ENCODE measurements at places on chromosomes 16 and 17. TPM values are rescaled to one million over a fixed set of nuclear protein-coding genes. Genes with fewer than 3 reads are reported as not detected.

The ERI2 gene
- total RNA-seq = 6.4 TPM

The LPO gene
- total RNA-seq = not detected

The MFAP4 gene
- 205 TPM for total RNA-seq

The EME2 gene
- 13.5 TPM for total RNA-seq

The ZACN gene
- not detected for total RNA-seq

The CCL14 gene
- 93.1 TPM for total RNA-seq

The PDE6G gene
- not detected for total RNA-seq

The TBC1D3I gene
- total RNA-seq = 1.7 TPM

DNA sequence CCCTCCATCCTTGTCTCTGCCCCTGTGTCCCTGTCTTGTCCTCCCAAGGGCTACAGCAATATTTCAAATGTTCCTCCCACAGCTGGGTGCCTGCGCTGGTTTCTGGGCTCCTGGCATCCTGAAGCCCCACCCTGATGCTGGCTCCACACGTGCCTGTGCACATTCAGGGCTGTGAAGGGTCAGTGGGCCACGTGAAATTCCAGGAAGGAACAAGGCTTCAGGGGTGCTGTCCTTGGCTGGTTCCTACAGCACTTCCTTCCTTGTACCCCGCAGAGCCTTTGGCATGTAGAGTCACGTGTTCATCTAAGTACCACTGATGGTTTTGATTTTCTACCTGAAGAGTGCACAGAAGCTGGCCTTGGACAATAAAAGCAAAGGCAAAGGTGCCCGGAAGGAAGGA, 57.7 kb upstream of the NLK start:
- no peak for DNase-seq

GRCh38 chr17:78823282-78824046, 17.1 kb downstream of the USP36 start:
- DNase-seq = no peak

DNA sequence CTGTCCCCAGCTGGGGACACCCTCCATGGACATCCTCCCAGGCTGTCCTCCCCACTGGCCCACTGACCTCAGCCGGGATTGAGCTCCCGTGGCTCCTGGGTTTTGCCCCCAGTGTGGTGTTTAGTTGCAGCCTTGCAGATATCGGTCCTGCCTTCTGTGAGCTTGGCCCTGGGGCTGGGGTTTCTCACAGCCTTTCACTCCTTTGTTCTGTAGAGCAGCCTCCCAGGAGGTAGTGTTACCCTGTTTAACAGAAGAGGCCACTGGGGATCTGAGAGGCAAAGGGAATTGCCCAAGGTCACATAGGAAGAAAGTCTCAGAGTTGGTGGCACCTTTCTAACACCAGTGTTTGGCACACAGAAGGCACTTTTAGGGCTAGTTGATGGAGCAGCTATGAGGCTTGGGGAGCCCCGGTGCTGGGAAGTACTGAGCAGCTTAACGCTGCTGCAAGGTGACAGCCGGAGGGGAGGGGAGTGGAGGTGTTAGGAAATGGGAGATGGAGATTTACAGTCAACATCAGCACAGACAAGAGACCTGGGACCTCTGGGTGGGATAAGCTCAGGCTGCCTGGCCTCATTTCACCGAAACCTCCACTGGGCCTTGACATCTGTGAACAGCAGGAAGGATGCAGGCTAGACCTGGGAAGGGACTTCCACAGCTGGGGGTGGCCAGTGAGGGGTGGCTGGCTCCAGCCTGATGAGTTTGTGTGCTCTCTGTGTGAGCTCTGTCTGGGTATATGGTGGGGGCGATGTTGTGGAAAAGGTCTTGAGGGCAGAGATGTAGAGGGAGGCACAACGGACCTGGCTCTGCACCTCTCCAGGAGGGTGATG, 26.1 kb downstream of the CACNA1G start:
- DNase-seq = no peak

GRCh38 chr17:17691468-17692263, 10.4 kb downstream of the RAI1 start:
- DNase-seq = no peak

DNA sequence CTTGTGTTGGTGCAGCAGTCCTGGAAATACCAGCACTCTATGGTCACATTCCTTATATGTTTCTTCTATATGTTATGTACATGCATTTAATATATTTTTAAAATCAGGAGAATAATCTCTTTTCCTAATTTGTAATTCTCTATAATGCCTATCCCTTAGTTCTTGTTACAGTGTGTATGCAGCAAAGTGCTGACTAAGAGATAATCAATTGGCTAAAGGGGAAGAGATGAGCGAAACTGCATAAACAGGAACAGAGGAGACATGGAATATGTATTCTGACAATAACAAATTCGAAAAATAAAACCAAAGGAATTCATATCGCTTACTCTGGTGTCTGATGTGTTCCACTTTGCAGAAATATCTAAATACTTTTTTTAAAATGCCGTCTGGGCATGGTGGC, 41.7 kb downstream of the SYNRG start:
- DNase-seq = no peak

DNA sequence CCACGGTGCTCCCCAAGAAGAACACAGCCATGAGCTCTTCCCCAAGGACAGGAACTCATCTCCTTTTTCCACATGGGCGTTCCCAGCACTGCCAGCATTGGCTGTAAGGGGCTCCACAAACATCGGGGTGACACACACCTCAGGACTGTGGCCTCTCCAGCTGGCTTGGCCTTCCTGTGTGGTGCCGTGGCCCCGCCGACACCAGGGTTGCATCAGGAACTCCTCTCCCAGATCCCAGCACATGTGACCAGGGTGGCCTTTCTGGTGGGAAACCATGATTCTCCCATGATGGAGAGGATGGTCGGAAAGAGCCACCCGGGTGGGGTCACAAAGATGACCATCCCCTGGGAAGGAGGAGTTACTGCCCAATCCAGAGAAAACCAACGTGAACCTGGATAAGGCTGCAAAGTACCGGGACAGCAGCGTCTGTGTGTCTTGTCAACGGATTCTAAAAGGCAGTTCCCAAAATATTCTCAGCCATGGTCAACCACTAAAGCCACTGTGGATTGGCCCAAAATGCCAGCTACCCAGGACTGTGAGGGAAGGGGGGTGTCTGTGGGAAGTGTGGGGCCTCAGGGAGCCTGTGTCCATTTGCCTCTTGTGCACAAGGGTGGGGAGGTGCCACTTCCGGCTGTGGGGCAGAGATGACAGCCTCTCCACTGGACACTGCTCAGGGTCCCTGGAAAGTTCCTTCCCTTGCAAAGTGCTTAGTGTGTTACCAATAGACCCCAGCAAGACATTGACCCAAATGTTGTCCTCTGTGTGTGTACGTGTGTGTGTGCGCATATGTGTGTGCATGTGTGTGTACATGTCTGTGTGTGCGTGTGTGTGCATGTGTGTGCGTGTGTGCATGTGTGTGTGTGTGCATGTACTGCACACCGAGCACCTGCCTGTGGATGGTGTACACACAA, 78.0 kb upstream of the CBX4 start:
- DNase-seq = no peak

DNA sequence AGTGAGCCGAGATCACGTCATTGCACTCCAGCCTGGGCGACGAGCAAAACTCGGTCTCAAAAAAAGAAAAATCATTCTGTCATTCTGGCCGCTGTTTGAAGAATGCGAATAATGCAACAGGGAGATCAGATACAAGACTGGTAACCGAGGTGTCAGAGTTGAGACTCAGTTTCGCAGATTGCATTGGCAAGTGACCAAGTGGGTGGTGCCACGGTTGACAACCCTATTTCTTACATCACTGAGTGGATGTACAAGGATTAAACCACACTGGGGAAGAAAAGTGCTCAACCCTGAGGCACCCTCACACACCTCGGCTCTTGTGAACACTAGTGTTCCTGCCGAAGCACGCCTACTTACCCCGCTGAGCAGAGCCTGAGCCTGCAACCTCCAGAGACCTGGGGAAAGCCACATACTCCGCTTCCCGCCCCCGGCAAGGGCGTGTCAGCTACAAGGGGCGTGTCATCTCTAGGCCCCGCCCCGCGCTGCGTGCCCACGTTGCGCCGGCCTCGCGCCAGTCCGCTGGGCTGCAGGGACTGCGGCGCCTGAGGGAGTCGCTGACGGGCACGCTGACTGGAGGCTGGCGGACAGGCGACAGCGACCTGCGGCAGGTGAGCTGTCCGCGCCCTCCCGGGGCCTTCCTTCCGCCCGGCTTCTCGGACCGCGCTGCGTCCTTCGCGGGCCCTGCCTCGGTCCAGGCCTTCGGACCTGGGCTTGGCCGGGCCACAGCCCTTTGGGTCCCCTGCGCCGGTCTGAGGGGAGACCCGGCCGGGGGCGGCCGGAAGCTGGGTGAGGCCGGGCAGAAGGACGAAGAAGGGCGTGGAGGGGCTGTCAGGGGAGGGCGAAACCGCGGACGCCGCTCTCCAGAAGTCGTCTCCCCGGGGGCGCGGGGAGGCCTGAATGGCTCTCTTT, at the start of gene HMOX2:
HMOX2 (plus strand) TSS at position 519 of the 909 bp plus-strand sequence. CDS start 29,127 bp downstream, outside the sequence.
- DNase-seq = no peak

DNA sequence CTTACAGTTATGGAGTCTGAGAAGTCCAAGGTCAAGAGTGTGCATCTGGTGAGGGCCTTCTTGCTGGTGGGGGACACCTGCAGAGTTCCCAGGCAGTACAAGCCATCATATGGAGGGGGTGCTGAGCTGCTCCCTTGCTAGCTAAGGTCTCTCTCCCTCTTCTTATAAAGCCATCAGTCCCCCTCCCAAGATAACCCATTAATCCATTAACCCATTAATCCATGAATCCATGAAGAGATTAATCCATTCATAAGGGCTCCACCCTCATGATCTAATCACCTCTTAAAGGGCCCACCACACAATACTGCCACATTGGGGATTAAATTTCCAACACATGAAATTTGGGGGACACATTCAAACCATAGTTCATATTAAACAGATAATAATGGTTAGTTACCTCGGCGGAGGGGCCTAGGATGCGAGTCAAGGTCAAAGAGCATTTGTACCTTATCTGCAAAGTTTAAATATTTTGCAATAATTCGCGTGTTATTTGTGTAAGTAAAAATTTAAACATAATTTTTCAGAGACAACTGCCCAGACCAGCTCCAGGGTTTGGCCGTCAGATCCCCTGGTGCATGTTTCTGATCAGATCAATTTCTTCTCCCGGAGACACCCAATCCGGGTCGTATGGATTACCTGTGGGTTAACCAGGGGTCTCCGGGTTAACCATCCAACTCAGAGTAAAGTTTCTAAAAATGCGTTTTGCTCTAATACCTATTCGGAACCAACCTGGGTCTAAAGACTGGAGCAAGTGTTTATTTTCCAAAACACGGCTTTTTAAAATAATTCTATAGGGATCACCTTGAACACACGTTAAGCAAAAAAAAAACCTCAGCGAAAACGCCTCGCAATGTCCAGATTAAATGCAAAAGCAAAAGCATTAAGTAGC, 740 bp upstream of the POLR3E start:
- DNase-seq = no peak

GRCh38 chr16:6125483-6126259, 1028.1 kb upstream of the EEF2KMT start:
- no peak for DNase-seq

GRCh38 chr16:68388124-68388523, 60.2 kb downstream of the SMPD3 start:
- no peak for DNase-seq

- DNase-seq = no peak
Measured at GRCh38 chr17:10116267-10116666, 82.1 kb downstream of the GAS7 start.

GRCh38 chr16:10465821-10466220, 80.0 kb downstream of the ATF7IP2 start:
- no peak for DNase-seq

GRCh38 chr16:64449506-64449905, 672.4 kb downstream of the CDH11 start:
- no peak for DNase-seq

DNA sequence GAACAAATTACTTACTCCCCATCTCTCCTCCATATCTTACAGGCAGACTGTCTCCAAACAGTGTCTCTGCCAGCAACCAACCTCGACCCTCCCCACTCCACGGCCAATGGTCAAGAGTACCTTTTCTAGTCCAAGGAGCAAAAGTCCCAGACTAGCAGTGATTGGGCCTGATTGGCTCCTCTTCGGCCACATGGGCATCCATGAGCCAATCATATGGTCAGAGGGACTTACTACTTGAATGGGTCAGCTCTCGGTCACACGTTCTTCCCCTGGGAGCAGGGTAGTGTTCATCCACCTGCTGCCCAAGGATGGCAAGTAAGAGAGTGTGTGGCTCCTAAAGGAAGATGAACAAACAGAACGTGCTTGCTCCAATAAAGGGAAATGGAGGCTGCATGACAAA, 84.6 kb downstream of the C16orf78 start:
- DNase-seq = peak; percentile 37

GRCh38 chr16:49810831-49811230, 45.1 kb downstream of the ZNF423 start:
- DNase-seq = no peak

DNA sequence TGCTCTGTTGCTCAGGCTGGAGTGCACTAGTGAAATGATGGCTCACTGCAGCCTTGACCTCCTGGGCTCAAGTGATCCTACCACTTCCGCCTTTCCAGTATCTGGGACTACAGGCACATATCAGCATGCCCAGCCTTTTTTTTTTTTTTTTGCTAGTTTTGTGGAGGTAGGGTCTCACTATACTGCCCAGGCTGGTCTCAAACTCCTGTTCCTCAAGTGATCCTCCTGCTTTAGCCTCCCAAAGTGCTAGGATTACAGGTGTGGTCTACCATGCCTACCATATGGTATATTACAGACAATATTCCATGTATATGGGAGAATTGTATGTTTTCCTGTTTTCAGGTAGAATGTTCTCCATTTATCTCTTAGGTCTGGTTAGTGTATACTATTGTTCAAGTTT, 12.3 kb upstream of the ATF7IP2 start:
- no peak for DNase-seq

GRCh38 chr17:81428948-81429774, 33.9 kb downstream of the BAHCC1 start:
- no peak for DNase-seq

DNA sequence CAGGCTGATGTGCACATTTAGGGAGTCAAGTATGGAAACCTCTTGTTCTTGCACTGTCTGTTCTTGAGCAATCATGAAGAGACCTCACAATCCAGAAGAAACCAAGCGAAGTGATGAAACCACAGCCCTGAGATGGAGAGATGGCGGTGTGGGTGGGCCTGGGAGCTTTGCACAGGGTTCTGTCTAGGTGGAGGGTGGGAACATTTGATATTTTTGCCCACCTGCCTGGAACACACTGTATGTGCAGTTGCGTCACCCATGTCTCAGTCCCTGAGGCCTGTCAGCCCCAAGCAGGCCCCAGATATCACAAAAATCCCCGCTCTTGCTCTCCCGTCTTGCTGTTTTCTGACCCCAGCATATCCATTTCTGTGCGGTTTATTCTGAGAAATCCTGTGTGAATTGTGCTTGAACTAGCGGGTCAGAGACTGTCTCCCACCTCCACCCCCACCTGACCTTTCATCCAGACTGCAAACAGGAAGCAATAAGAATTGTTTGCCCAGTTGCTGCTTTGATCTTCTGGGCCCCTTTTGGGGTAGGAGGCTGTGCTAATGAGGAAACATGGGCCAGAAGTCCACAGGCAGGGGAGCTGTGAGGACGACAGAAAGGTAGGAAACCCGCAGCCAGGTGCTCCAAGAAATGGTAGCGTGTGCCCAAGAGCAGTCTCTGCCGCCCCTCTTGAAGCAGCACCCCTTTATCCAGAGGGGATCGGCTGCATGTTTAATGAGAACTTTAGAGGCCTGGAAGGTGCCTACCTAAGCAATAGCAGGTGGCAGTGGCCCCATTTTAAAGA, 183.8 kb downstream of the CCDC182 start:
- DNase-seq = no peak

GRCh38 chr16:72226136-72226535, 54.2 kb upstream of the PMFBP1 start:
- DNase-seq = no peak

- DNase-seq = peak; percentile 84
Measured at GRCh38 chr16:27239906-27240655, 28.5 kb downstream of the NSMCE1 start.
